HFFc6 (cell line): ENCODE measurements at places on chromosomes 5 and 9. TPM values are rescaled to one million over a fixed set of nuclear protein-coding genes. Genes with fewer than 3 reads are reported as not detected.

The SPATA31E1 gene
- not detected in 2 replicates for total RNA-seq

The FOXD4L6 gene
- not detected in 2 replicates for total RNA-seq

DNA sequence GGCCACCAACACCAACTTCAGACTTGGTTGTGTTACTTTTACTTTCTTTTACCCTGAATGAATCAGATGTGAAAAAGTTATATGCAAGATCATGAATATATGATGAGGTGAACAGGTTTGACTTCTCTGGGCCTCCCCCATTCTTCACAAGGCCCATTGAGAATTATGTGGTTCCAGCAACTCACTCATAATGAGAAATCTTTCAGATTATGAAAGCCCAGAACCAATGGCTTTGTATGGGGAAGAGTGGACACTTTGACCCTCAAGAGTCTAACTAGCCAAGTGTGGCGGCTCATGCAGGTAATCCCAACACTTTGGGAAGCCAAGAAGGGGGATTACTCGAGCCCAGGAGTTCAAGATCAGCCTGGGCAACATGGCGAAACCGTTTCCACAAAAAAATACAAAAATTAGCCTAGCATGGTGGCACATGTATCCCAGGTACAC, 16.1 kb upstream of the LNPEP start:
- DNase-seq: no peak

GRCh38 chr5:41218929-41219657, 5.8 kb upstream of the C6 start:
- no peak for DNase-seq

DNA sequence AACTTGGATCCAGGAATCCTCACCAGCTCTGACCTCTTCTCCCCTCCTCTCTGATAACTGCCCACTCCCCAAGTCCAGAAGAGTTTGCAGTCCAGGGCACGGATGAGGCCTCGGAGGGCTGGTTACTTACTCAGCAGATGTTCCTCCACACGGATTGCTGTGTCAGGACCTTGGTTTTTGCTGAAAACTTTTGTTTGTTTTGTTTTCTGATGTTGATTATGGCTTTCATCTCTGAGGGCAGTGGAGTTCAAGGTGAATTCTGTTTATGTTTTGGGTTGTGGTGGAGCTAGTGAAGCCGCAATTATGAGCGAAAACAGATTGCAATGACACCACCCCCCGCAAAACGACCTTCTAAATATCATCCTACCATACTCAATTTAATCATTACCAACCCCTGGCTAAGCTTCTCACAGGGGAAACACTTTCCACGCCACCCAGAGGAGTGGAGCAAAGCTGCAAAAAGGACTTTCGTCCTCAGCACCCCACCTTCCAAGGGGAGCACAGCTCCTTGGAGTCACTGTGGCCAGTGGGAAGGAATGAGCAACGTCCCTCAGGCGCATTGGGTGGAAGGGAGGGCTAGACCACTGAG, 92.7 kb upstream of the SAP30L start:
- DNase-seq: no peak

GRCh38 chr5:40428126-40428525, 251.6 kb upstream of the PTGER4 start:
- DNase-seq: no peak

GRCh38 chr5:82817897-82818676, 259.1 kb downstream of the TMEM167A start:
- no peak for DNase-seq

- no peak for DNase-seq
Measured at GRCh38 chr9:107647611-107648010, 158.0 kb upstream of the KLF4 start.

DNA sequence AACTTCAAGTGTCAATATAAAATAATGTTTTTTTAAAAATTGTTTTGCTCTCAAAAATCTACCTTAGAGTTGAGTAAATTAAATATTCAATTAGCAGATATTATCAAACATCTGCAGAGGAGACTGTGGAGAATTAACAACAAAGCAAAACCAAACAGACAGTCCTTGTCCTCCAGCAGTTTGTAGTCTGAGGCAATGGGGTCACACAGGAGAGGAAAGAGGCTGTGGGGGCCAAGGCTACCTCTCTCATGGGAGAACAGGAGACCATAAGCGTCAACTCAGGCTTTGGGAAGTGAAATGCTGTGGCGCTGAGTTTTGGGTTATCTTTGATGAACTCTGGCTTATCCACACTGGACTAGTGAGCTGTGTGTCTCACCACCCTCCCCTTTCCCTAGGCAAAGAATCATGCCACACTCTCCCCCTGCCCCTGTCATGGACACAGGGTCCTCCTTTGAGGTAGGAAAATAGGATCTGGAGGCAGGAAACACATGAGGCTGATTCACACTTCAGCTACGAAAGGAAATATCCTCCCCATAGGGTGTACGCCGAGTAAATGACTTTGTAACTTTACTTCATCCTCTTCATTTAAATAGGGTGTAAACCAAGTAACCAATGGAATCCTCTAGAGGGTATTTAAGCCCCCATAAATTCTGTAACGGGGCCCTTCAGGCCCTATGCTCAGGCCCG, 152.7 kb downstream of the FSTL4 start:
- no peak for DNase-seq

DNA sequence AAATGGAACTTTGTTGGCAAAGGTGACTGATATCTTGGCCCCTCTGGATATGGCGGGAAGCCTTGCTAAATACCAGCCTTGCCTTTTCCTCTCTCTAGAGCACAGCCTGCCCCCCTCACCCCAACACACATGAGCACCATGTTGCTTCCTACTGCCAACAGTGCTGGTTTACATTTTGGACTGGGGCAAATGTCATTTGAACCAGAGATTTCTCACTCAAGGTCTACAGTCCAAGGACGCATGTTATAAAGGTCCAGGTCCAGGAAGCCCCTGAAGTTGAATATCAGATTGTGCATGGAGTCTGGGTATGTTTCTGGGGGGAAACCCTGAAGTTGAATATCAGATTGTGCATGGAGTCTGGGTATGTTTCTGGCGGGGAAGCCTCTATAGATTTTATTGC, 19.9 kb downstream of the NEURL1B start:
- no peak for DNase-seq

GRCh38 chr5:143501310-143502044, 98.0 kb upstream of the NR3C1 start:
- DNase-seq: peak; percentile 13
